Stromal cell of bone marrow (primary cell): ENCODE measurements at places on chromosomes 6 and 20.

DNA sequence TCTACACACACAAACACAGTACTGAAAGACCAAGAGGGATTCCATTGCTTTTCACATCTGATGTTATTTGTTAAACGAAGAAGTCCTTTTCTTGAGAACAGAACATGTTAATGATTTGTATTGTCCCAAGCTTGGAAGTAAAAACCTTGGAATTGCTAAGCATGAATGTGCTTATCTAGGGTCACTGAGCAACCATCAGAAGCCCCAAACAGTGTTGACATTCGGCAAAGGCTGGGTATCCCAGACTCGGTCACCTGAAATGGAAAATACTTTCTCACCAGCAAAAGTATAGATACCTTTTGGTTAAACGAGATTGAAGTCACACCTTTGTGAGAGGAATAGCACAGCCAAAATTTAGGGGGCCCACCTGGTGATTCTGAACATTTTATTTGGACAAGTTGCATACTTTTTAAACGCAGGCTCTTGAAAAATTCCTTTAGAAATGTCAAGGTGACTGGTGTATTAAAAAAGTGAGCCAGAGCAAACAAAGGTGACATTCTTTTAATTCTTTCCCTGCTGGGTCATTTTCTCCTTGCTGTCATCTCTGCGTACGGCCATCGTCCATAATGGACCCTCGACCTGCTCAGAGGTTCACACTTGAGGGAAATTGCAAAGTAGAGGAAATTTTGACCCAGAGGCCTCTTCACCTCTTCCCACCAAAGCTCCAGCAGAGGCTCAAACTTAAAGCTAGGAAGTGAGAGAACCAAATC is 95.8 kb upstream of the FOXA2 start:
- DNase-seq = no peak

DNA sequence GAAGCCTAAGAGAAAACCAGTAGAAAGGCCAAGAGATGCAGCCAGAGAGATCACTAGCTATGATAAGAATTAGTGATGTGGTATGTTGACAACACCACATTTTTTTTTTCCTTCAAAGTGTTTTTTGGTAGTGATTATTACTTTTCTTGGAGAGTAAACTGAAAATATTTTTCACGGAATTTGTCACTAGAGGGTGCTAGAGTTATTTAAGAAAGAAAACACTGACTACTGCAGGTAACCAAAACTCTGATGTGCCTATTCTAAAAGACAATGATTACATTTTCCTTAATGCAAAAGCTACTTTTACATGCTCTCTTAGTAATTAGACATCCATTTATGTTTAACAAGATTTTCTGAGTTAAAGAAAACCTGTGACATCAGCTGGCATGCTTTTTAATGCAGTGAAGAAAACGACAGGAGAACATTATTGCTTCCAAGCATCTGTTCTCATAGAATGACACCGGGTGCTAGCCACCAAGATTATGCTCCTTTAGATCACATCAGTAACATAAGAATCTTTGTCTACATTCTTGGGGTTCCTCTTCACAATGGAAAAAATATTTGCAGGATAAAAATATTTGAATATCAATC is 28.8 kb downstream of the RWDD2A start:
- peak; percentile 25 for DNase-seq

DNA sequence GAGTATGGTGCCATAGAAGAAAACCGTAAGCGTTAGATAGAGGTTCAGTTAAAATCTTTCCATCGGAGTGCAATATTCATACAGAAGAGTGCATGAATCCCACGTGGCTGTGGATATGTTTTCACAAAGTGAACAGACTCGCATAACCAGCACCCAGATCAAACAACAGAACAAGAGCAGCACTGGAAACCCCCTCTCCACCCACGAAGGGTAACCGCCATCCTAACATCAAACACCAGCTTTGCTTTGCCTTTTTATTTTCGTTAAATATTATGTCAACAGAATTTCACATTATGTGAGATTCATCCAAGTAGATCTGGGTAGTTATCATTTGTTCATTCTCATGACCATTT is 4.7 kb downstream of the GTSF1L start:
- DNase-seq = no peak

GRCh38 chr6:4912559-4912958 is 91.3 kb downstream of the RPP40 start:
- no peak for DNase-seq

- DNase-seq = no peak
These were observed 4.5 kb downstream of the PRDM13 start for GRCh38 chr6:99611148-99611547.

GRCh38 chr6:13877051-13877450 is 47.7 kb upstream of the RNF182 start:
- DNase-seq = peak; percentile 13

GRCh38 chr20:14422892-14423291 is 85.5 kb upstream of the FLRT3 start:
- no peak for DNase-seq

DNA sequence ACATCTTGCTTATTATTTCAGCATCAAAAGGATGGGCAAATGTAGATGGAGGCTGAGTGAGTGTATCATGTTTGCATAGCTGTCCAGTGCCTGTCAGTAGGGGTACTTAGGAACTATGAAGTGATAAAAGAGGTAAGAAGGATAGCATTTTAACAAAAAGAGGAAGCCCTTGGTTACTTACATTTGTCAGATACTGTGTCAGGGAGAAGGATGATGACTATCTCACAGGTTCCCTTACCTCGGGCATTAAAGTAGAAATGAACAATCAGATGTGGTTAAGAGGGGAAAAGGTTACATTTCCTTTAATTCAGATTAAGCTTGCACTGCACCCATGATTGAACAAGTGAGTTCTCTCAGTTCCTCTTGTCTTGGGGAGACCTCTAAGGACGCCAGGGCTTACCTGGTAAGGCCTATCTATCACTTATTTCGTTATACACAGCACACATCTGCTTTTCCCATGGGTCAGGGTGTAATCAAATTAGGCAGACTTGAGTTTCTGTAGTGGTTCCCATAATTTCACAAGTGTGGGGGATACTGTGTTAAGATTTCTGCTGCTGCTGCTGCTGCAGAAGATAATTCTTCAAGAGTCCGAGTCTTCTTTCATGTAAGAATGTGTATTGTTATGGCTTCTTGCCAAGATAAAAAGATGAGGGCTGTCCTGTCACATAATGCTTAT is 4.5 kb downstream of the FOXO3 start:
- DNase-seq = no peak

DNA sequence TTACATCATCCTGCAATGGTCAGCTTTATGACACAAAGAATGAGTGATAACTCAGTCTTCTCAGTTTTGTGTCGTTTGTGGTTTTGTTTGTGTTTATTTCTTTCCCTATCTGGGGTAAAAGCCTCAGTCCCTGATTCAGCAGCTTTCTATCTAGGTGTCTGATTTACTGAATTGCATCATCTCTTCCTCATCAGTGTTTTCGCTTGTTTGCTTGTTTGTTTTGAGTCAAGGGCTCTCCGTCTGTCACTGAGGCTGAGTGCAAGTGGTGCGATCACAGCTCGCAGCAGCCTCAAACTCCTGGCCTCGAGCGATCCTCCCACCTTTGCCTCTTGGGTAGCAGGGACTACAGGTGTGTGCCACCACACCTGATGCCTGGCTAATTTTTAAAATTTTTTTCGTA is 548.9 kb downstream of the PRKN start:
- DNase-seq = no peak

GRCh38 chr20:32972181-32973076 is 31.8 kb downstream of the SUN5 start:
- DNase-seq = no peak

GRCh38 chr20:31823360-31824124 is 4.4 kb downstream of the MYLK2 start:
- no peak for DNase-seq

DNA sequence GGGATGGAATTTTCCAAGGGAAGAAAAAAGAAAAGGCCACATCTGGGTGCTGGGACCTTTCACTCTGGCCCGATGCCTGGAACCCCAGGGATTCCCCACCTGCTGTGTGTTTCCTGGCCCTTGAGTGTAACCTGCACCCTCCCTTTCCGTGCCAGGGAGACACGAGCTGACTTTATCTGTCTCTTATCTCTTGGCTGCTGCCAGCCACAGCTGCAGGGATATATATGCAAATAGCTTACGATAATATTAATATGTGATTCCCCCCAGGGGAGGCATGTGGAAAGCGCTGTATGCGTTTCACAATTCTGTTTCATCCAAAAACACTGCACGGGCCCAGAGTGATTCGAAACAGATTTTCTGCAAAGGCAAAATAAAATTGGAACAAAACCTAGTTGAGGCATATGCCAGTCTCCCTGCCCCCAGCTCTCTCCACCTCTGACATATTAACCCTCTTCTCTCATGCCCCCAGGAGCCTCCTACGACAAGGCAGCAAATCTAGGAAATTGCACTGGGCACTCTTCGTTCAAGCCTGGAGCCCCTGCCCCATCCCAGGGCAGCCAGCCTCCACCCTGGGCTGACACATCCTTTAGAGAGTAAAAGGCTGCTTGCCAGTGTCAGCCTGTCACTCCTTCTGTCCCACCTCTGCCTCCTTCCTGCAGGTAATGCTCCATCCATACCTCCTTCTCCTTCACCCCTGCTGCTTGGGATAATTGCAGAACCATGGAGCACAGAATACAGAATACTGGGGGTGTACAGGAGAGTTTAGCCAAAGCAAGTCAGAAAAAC is 1.3 kb downstream of the RIPOR3 start:
- no peak for DNase-seq

GRCh38 chr6:131754715-131755567 is 44.1 kb upstream of the CTAGE9 start:
- no peak for DNase-seq

DNA sequence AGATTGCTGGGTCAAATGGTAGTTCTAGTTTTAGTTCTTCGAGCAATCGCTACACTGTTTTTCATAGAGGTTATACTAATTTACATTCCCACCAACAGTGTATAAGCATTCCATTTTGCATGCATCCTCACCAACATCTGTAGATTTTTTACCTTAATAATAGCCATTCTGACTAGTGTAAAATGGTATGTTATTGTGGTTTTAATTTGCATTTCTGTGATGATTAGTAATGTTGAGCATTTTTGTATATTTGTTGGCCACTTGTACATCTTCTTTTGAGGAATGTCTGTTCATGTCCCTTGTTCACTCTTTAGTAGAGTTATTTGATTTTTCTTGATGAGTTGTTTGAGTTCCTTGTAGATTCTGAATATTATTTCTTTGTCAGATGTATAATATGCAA is 236.2 kb downstream of the GRM1 start:
- no peak for DNase-seq
